ENCODE measurements at places on chromosomes 4 and X.

- no peak for DNase-seq
Observed at GRCh38 chr4:119209077-119209476, 3.4 kb upstream of the USP53 start.

GRCh38 chr4:123836851-123837595 lies 440.4 kb downstream of the SPRY1 start:
- no peak for DNase-seq

DNA sequence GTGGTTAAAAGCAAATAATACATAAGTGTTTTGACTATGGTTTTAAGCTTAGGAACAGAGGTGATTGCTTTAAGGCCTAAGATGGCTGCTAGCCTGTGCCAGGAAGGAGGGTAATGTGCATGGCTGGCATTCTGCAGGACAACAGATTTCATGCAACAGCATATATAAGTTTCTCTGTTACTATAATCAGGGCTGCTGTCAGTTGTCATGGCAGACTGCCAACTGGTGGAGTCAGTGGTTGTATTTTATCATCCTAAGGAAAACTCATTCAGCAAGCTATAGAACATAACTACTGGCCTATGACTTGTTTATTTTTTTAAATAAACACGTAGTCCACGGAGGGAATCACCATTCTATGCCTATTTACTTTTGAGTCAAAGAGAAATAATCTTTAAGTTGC lies 77.7 kb upstream of the DCAF8L1 start:
- no peak for DNase-seq

- DNase-seq: no peak
Observed at GRCh38 chr4:147755561-147756295, 23.8 kb downstream of the ARHGAP10 start.

GRCh38 chr4:123477711-123478209 lies 81.2 kb downstream of the SPRY1 start:
- DNase-seq: no peak

DNA sequence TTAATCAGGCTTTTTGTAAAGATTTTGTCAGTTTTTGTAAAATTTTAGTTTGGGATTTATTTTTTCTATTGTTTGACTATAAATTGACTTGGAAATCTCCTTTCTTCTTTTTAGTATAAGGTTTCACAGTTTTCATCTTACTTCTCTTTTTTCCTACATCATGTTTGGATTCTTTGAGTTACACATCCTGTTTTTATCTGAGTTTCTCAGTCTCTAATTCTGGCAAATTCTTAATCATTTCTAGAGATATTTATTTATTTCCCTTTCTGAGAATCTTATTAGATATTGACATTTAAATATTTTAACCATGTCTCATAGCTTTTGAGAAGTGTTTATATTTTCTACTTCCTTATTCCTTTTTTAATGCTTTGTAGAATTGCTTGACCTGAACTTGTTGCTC lies 20.7 kb downstream of the USP53 start:
- no peak for DNase-seq

DNA sequence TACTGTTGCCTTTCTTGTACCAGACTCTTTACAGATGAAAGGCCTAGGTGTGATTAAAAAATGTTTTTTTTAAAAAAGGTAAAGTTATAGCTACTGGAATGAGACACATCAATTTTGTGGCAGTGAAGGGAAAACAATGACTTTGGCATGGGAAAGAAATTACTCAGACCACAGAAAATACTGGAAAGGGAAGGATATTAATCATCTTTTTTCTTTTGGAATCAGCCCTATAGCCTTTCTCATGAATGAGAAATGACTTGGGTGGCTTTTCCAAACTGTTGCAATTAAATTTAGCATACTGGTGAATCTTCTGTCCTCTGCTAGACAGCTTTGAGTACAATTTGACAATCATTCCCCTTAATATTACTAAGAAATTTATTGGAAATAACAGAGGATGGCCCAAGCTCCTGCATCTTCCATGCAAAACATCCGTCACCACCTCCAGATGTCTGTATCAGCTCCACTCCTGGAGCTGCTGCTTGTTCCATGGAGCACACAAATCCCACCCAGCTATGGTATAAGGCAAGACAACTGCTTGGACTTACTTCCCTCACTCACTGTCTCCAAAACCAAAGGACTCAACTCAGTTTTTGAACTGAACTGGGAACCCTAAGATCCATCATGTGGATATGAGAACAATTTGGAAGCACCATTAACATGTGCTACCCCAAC lies 97.6 kb upstream of the ARSJ start:
- DNase-seq: no peak

DNA sequence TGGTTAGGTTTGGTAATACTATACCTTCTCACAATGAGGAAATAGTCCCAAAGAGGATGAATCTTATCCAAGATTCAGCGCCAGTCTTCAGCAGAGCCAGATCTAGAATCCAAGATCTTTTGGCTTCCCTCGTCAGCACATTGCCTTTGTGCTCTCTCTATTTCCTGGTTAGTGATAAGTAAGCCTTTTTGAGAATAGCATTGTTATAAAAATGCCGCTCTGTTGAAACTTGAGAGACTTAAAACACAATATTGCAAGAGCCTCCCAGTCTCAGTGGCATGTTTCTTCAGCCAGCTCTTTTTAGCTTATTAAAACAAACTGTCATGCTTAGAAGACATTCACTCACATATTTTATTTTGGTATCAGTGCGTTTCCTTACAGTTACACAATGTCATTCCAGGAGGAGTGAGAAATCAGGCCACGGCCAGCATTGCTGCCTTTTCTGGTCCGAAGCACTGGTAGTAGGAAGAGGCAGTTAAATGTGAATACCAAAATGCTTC lies 141.4 kb downstream of the KLHL8 start:
- DNase-seq: no peak

GRCh38 chr4:29423836-29424721 lies 1296.1 kb upstream of the PCDH7 start:
- no peak for DNase-seq

Data from CMK (cell line).